ENCODE measurements at places on chromosomes 1 and 21.

- no peak for DNase-seq
Measured at GRCh38 chr1:166907763-166908162, 31.7 kb upstream of the TADA1 start.

DNA sequence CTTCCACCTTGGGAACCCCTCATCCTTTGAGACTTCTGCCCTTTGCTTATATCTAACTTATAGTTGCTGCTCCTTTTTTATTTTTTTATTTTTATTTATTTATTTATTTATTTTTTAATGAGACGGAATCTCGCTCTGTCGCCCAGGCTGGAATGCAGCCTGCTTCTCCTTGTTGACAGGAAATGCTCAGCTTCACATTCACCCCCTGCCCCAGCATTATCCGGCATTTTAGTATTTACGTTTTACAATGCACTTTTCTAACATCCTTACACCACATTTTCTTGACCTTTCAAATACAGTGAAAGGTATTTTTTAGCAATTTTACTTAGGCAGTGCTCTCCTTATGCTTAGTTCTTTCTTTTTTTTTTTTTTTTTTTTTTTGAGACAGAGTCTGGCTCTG, 14.9 kb downstream of the CXADR start:
- DNase-seq = no peak

DNA sequence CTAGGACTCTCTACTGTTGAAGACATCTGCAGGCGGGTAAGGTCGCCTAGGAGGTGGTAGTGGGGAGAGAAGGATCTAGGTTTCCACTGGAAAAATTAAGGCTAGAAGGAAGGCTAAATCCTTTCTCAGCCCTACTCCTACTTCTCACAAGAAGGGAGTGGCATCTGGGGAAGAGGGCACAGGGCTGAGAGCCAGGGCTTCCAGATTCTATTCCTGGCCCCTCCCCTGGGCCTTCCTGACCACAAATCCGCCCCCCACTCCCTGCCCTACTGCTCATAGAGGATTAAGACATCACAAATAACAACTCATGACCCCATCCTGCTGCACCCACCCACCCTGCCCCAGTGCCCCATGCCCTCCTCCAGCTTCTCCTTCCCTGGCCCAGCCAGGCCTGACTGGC, 2.5 kb downstream of the PHLDA3 start:
- no peak for DNase-seq

DNA sequence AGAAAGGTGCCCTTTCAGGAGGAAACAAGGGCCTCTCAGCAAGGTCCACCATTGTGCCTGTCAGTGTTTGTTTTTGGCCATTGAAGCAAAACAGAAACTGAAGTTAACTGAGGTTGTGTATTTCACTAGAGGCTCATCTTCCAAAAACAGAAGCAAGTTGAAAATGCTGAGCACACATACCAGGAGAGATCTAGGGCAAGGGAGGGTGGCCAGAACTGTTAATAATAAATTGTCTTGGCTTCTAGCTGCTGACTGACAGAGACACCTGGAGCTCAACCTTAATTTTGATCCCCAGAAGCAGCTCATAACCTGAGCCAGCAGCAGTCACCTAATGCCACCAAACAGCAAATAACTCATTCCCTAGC, 5.2 kb downstream of the AGMAT start:
- no peak for DNase-seq

GRCh38 chr1:113998361-113998760, 19.1 kb downstream of the OLFML3 start:
- DNase-seq = no peak

DNA sequence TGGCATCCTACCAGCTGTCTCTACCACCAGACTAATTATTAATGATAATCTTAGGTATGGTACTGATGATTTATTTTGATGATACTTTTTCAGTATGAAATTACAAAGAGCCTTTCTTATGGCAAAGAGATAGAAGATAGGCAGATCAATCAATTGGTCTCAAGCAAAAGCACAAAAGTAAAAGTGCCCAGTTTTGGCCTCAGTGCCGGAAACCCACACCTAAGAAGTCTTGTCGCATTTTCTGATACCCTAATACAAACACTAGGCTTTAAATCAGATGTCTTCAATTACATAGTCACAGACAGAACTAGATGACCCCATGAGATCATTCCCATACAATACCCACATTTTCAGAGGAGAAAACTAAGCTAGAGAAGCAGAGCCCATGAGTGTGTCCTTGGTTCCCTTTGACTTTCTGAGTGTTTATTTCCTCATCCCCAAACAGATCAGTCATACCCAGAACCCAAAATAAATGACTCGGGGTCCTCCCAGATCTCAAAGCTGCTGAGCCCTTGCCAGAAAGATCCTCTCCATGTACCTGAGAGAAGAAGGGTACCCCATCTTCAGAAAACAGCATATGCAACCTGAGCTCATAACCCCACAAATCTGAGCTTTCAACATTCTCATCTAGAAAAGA, 7.7 kb downstream of the ITPKB start:
- no peak for DNase-seq

All from CD4-positive, alpha-beta memory T cell (primary cell).